ENCODE measurements at places on chromosomes 2 and 18. TPM values are rescaled to one million over a fixed set of nuclear protein-coding genes. Genes with fewer than 3 reads are reported as not detected.

SPDYA gene
- not detected for total RNA-seq

G6PC2 gene
- total RNA-seq: not detected

PSMA8 gene
- total RNA-seq: not detected

DNA sequence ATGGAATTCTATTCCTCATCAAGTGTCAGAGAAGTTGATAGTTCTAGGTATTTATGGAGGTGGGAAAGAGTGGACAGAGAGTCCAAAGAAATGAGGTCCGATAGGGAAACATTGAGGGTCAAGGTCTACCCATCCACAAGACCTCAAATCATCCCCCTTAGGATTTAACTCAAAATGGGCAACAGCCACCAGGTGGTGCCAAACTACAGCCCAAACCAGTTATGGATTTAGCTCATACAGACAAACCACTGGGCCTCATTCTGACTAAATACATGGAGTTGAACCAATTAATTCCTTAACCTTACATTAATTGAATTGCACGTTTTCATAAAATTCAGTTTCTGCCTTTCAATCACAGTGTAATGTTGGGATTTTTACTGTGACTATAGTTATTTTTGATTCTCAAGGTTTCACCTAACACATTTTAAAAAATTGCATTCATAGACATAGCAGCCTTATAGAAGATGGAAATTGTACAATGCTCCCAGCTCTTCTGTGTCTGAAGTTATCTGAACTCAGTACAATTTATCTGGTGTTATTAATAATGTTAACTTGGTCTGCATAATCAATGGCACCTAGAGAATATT, 98.2 kb upstream of the HNMT start:
- H3K4me3 ChIP-seq: no peak overlapping the region
- no peak overlapping the region for H3K27ac ChIP-seq
- H3K4me1 ChIP-seq: no peaks in the 10 kb centered on the region
- no peaks in the 10 kb centered on the region for H3K36me3 ChIP-seq
- peak; percentile 39 for DNase-seq

- 0 out of 2 replicates have a peak, but pooled peaks cover 3% of the 10 kb centered on the region for H3K4me1 ChIP-seq
- no peak overlapping the region for H3K27ac ChIP-seq
- H3K4me3 ChIP-seq: no peak overlapping the region
Observed at GRCh38 chr2:241799522-241800197, 9.3 kb upstream of the NEU4 start.

- no peak for DNase-seq
- H3K4me3 ChIP-seq: no peak overlapping the region
- H3K27me3 ChIP-seq: no peaks in the 10 kb centered on the region
- no peak overlapping the region for H3K27ac ChIP-seq
Observed at GRCh38 chr2:16785149-16785548, 119.5 kb upstream of the CYRIA start.

- DNase-seq: no peak
- no peaks in the 10 kb centered on the region for H3K27me3 ChIP-seq
- no peak overlapping the region for H3K4me3 ChIP-seq
- no peak overlapping the region for H3K27ac ChIP-seq
- no peaks in the 10 kb centered on the region for H3K4me1 ChIP-seq
Observed at GRCh38 chr18:28820353-28820752, 643.4 kb upstream of the CDH2 start.

GRCh38 chr2:66463206-66463755, 28.4 kb downstream of the MEIS1 start:
- no peak overlapping the region for H3K4me3 ChIP-seq
- DNase-seq: no peak
- H3K27ac ChIP-seq: peak overlapping the region; percentile 17
- H3K36me3 ChIP-seq: peaks cover 46% of the 10 kb centered on the region
- H3K4me1 ChIP-seq: peaks cover 27% of the 10 kb centered on the region
- H3K27me3 ChIP-seq: no peaks in the 10 kb centered on the region
